AG08395 (cell line): ENCODE measurements at places on chromosomes 5 and 9.

DNA sequence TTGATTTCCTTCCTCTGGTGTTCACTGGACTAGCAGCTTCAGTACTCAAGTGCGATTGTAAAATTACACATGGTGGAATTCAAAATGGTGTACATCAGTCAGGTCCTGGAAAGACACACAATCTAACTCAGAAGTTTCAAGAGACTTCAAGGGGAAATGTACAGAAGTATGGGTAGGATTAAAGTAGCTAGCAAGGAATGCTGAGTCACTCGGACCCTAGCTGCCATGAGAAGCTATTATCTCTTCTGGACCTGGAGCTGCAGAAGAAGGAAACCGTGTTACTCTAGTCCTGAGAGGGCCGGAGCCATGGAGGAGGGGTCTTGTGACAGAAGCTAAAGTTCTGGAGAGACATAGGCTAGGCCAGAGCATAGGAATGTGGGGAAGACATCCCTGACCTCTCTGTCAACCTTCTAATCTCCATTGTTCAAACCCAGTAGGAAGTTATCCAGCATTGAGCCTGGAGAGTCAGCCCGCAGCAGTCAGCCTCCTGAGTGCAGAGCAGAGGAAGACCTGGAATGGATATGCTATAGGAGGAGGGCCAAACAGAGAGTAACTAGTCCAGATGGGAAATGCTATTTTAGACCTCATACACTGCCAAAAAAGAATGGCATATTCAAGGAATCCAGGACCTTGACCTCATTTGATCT is 84.3 kb downstream of the GHR start:
- no peak for DNase-seq

GRCh38 chr9:92980085-92980745 is 32.9 kb downstream of the FGD3 start:
- no peak for DNase-seq

DNA sequence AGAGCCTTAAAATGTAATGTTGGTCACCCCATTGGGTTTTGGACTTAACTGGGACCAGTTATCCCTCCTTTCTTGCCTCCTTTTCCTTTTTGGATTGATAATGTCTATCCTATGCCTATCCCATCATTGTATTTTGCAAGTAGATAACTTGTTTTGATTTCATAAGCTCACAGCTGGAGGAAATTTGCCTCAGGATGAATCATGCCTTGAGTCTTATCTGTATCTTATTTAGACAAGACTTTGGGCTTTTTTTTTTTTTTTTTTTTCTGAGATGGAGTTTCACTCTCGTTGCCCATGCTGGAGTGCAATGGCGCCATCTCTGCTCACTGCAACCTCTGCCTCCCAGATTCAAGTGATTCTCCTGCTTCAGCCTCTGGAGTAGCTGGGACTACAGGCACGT is 443.3 kb downstream of the DNAH5 start:
- DNase-seq: no peak

- DNase-seq: peak; percentile 58
Observed at GRCh38 chr5:54243483-54244080, 66.8 kb downstream of the ARL15 start.

DNA sequence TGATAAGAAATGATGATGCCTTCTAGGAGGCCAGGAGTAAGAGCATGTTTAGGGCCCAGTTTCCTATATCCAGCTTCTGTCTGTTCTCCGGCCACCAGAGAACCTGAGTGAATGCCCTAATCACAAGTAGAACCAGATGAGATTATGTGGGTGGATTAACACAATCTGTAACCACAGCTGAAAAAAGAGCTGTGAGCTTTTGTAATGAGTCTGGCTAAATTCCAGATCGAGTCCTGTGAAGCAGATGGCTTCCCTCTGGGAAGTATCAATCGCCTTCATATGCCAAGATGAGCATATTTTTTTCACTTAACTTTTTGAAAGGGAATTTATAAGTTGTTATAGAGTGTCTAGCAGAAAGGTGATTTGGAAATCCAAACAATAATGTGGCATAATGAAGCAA is 99.8 kb downstream of the NNT start:
- peak; percentile 51 for DNase-seq

- DNase-seq: peak; percentile 36
Observed at GRCh38 chr9:105332471-105332870, 88.0 kb downstream of the SLC44A1 start.

GRCh38 chr5:137598399-137598798 is 99.3 kb upstream of the SPOCK1 start:
- no peak for DNase-seq

DNA sequence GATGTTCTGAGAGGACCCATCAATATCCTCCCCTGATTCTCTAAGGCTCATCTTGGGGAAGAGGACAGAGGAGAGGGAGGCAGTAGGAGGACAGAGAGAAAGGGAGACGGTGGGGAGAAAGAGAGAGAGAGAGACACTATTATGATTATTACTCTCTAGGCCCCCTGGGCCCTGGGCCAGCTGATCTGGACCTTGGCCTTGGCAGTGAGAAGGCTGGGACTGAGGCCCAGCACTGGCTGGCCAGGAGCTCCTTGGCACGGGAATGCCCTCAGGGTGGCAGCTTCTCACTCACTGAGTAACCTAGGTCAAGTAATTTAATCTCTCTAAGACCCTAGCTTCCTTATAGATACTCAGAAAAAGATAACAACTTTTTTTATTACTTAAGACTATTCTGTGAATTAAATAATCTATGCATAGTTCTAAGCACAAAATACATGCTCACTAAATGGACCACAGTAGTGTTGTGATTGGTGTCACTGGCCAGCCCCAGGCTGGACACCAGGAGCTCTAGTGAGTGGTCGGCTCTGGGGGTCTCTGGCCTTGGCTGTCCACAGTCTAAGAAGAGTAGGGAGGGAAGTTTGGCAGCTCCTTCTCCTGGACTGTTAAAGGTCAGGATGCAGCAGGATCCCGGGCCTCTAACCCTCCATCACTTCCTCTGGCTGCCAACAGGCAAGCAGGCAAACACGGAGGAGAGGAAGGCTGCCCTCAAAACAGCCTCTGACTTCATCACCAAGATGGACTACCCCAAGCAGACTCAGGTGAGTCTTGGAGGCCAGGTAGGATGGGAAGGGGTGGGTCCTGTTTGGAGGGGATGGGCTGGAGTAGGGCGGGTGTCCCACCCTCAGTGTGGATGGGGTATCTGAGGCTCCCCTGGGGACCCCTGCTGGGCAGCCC is 50.0 kb downstream of the GSN start:
- no peak for DNase-seq

DNA sequence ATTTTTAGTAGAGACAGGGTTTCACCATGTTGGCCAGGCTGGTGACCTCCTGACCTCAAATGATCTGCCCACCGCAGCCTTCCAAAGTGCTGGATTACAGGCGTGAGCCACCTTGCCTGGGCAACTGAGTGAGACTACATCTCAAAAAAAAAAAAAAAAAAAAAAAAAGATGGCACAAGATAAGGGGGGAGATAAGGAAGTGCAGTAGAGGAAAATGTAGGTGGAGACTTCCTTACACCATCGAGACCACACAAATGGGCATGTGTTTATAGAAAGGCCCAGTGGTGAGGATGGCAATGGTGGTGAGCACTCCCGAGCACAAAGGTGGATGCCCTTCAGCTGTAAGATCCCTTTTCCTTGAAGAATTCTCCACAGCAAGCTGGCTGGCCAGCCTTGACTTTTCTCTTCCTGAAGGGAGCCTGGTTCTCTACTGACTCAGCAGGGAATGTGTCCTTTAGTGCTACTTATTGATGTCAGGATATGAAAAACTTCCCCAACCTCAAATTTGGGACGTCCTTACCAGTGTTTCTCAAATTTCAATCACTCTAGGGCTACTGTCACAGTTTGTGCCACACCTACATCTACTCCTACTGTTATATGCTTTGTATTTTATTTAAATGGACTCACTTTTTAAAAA is 28.2 kb downstream of the ERGIC1 start:
- no peak for DNase-seq

- DNase-seq: no peak
Observed at GRCh38 chr9:90838098-90838497, 36.5 kb downstream of the SYK start.

- DNase-seq: no peak
Observed at GRCh38 chr9:78541868-78542443, 245.0 kb downstream of the PSAT1 start.

DNA sequence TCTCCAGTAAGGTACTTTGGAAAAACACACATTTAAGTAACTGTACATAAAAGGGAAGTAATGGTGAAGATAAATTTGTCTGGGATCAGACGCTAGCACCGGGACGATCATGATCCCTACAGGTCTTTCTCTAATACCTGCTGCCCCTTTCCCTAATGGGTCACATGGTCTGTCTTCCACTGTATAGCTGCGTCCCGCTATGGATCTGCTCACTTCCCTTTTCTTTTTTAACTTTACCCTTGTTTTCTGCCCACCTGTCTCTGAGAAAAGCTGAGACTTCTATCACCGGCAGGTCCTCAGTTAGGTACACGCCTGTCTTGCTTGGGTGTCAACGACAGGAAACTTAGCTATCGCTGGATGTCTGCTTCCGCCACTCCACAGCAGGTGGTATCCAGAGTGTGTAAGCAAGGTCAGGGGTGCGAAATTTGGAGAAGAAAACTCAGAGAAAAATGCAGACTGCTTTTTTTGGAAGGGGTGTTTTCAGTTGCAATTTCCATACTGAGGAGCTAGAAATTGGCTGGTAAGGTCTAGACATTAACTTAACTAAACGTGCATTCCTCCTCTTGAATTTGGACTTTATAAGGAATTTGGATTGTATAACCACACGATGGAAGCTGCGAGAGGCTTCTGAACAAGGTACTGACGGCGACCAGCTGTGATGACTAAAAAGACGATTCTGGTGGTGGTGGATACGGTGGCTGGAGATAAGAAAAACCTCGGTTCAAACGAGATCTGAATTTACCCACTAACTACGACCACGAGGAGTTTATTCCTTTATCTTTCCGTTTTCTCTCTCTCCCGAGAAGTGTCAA is 1.1 kb upstream of the ICE1 start:
- peak; percentile 15 for DNase-seq

DNA sequence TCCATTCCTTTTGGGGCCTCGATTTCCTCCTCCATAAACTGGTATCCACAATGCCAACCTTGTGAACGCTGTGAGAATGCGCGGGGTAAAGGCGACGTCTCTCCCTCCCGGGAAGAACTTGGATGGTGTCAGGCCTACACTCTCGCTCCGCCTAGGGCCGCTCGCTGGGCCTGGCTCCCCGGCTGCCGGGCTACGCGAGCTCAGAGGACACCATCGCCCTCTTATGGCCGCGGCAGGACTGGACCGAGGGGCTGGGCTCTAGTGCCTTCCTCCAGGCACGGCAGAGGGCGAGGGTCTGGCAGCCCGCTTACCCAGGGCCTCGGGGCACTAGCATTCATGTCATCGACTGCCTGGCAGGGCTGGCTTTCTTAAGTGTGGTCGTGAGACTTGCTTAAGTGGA is 1.3 kb upstream of the EXOSC2 start:
- no peak for DNase-seq

- no peak for DNase-seq
Observed at GRCh38 chr5:147733075-147733474, 49.5 kb downstream of the JAKMIP2 start.

- no peak for DNase-seq
Observed at GRCh38 chr5:123444016-123444415, 20.8 kb upstream of the CEP120 start.

- peak; percentile 8 for DNase-seq
Observed at GRCh38 chr5:112142769-112143270, 276.3 kb downstream of the EPB41L4A start.

DNA sequence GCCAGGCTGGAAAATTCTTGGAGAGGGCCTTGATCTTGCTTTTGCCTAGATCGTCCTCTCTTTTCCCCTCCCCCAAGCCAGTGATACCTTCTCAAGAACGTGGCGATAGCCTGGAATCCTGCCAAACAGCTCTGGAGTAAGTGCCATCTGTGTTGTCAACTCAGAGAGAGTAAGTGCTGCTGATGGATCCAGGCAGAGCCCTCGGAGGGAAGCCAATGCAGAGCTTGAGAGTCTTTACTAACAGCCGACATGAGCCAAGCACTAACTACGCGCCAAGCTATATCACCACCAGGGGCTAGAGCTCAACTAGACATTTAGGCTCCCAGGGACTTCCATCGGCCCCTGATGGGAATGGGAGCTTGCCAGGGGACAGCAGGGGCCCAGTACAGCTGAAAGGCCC is 17.6 kb downstream of the RAPGEF1 start:
- DNase-seq: no peak

DNA sequence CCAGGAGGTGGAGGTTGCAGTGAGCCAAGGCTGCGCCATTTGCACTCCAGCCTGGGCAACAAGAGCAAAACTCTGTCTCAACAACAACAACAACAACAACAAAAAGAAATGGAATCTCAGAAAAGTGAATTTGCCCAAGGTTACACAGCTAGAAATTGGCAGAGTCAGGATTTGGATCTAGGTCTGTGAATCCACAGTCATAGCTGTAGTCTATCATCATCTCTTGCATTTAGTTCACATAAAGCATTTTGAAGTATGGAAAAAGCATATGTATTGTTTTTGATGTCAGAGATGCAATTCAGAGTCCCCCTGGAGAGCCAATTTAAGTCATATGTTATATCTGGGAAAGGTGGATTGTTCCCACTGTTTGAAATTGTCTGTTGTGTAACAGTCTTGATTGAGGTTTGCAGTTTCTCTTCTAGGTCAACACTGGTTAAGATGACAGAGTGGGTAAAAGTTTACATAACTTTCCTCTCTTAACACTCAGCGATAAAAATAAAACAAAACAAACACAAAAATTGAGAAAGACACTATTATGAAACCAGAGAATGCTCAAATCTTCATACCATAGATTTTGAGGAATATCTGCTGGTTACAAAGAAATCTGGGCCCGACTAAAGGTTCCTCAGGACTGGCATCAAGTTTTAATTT is 21.5 kb upstream of the GPR21 start:
- DNase-seq: no peak
